ENCODE measurements at places on chromosomes 4 and X.

DNA sequence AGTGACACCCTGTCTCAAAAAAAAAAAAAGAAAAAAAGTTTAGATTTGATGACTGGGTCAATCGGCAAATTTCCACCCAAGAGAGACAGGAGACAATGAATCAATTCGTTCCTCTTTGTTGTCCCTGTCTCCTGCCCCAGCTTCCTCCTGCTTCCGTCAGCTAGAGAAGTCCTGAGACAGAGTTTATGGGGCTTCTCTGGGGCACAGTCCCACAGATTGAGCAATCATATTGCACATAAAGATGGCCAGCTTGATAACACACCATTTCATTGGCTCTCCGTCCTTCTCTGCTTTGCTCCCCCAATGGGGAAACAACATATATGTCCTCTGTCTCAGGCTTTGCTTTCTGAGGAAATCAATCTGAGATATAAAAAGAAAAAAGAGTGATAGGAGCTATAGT is 78.4 kb upstream of the FUNDC1 start:
- no peak overlapping the region for H3K4me3 ChIP-seq
- H3K27me3 ChIP-seq, result no peaks in the 10 kb centered on the region
- no peak for DNase-seq
- H3K4me1 ChIP-seq, result no peaks in the 10 kb centered on the region

- no peak for DNase-seq
- no peak overlapping the region for H3K4me3 ChIP-seq
- no peaks in the 10 kb centered on the region for H3K27me3 ChIP-seq
- H3K27ac ChIP-seq, result peak overlapping the region; percentile 80
Measured at GRCh38 chr4:2280531-2281300, 18.8 kb upstream of the MXD4 start.

DNA sequence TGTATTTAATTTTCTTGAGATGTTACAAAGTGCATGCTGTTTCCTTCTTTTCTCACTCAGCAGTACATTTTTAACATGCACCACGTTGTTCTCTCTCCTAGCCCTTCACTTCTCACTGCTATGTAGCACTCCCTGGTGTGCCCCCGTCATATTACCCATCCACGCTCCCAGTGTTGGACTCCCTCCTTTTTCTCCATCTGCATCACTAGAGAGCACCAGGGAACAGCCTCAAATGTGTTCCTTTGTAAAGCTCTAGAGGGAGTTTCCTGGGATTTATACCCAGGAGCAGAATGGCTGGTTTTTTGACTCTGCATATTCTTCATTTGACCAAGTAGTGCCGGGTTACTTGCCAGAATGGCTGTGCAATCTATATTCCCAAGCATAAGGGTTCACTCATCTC is 240.3 kb upstream of the ANXA3 start:
- H3K4me1 ChIP-seq, result no peaks in the 10 kb centered on the region
- H3K27me3 ChIP-seq, result no peaks in the 10 kb centered on the region
- H3K36me3 ChIP-seq, result no peaks in the 10 kb centered on the region
- no peak overlapping the region for H3K27ac ChIP-seq

- no peaks in the 10 kb centered on the region for H3K4me1 ChIP-seq
- H3K36me3 ChIP-seq, result no peaks in the 10 kb centered on the region
- H3K27me3 ChIP-seq, result no peaks in the 10 kb centered on the region
- DNase-seq, result no peak
- no peak overlapping the region for H3K4me3 ChIP-seq
- H3K27ac ChIP-seq, result no peak overlapping the region
Measured at GRCh38 chrX:28398342-28398741, 188.9 kb upstream of the IL1RAPL1 start.

GRCh38 chrX:136097871-136098805 is 49.2 kb upstream of the FHL1 start:
- H3K4me3 ChIP-seq, result no peak overlapping the region
- no peaks in the 10 kb centered on the region for H3K27me3 ChIP-seq
- H3K4me1 ChIP-seq, result no peaks in the 10 kb centered on the region
- H3K27ac ChIP-seq, result no peak overlapping the region
- DNase-seq, result no peak

GRCh38 chr4:1047106-1047975 is 35.9 kb downstream of the FGFRL1 start:
- H3K27ac ChIP-seq, result no peak overlapping the region
- peak; percentile 37 for DNase-seq
- no peak overlapping the region for H3K4me3 ChIP-seq
- no peaks in the 10 kb centered on the region for H3K36me3 ChIP-seq
- no peaks in the 10 kb centered on the region for H3K27me3 ChIP-seq
- no peaks in the 10 kb centered on the region for H3K4me1 ChIP-seq

GRCh38 chr4:57091657-57092162 is 18.5 kb downstream of the IGFBP7 start:
- no peaks in the 10 kb centered on the region for H3K36me3 ChIP-seq
- no peak overlapping the region for H3K27ac ChIP-seq
- no peak for DNase-seq
- no peak overlapping the region for H3K4me3 ChIP-seq
- H3K27me3 ChIP-seq, result no peaks in the 10 kb centered on the region
- no peaks in the 10 kb centered on the region for H3K4me1 ChIP-seq

GRCh38 chr4:40377512-40378365 is 42.6 kb downstream of the CHRNA9 start:
- DNase-seq, result no peak
- no peak overlapping the region for H3K27ac ChIP-seq
- no peaks in the 10 kb centered on the region for H3K36me3 ChIP-seq
- H3K4me3 ChIP-seq, result no peak overlapping the region
- no peaks in the 10 kb centered on the region for H3K27me3 ChIP-seq
- no peaks in the 10 kb centered on the region for H3K4me1 ChIP-seq

DNA sequence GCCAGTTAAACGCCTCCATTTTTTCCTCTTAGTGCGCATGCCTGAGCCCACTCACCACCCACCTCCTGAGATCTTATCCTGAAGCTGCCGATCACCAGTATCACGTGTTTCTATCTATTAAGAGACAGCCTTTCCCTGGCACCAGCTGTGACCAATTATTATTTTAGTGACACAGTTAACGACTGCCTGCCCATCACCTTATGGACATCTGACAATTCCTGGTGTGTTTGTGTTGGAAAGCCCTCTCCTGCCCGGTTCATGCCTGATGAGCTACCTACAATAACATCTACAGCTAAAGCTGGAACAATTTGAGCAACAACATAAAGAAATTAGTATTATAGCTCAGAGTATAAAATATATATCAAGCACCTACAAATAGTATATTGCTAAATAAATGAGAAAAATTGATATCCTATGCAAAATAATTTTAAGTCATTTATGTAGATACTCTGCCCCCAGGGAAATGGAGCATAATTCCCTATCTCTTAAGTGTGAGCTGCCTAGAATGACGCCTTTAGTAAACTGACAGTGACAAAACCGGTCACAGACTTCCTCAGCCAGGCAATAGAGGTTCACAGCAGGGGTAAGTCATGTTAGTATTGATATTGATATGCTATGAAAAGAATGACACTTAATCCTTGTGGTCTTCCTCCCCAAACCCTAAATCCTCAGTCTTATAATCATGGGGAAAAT is 862.2 kb downstream of the TRAM1L1 start:
- H3K27me3 ChIP-seq, result no peaks in the 10 kb centered on the region
- no peak overlapping the region for H3K27ac ChIP-seq
